ENCODE measurements at places on chromosomes 7 and 10.

- no peak for DNase-seq
Observed at GRCh38 chr10:110747609-110748464, 103.7 kb downstream of the RBM20 start.

GRCh38 chr7:56811081-56811480, 321.2 kb downstream of the ZNF479 start:
- no peak for DNase-seq

DNA sequence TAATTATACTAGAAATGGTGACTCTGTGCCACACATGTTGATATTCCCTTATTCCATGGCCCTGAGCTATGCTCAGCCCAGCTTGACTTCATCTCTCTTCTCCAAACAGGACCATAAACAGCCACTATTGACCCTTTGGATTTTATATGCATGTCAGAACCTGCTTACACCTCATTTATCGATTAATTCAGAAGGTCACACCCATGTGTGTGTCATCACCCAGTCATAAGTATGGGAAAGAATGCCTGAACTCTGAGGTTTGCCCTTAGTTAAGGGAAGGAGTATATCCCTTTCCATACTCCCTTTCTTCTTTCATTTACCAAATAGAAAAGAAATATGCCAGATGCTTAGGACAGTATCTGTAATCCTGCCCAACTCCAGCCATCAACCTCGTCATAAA, 602.3 kb downstream of the SORCS3 start:
- no peak for DNase-seq

- no peak for DNase-seq
Observed at GRCh38 chr10:58094985-58095718, 172.5 kb downstream of the IPMK start.

GRCh38 chr7:67438913-67439505, 442.4 kb downstream of the TYW1 start:
- DNase-seq, result no peak

GRCh38 chr10:14173706-14174594, 156.8 kb downstream of the FRMD4A start:
- DNase-seq, result peak; percentile 54

DNA sequence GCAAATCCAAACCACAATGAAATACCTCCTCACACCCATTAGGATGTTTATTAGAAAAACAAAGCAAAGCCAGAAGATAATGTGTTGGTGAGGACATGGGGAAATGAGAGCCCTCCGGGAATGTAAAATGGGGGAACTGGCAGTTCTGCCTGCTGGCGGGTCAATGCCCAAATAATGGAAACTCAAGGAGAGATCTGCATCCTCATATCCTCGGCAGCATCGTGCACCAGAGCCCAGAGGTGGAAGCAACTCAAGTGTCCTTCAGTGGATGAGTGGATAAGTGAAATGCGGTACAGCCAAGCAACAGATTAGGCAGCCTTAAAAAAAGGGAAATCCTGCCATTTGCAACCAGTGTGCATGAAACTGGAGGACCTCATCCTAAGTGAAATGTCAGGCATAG, 325.2 kb downstream of the WDR37 start:
- DNase-seq, result no peak
